ENCODE measurements at places on chromosomes 13 and 19.

DNA sequence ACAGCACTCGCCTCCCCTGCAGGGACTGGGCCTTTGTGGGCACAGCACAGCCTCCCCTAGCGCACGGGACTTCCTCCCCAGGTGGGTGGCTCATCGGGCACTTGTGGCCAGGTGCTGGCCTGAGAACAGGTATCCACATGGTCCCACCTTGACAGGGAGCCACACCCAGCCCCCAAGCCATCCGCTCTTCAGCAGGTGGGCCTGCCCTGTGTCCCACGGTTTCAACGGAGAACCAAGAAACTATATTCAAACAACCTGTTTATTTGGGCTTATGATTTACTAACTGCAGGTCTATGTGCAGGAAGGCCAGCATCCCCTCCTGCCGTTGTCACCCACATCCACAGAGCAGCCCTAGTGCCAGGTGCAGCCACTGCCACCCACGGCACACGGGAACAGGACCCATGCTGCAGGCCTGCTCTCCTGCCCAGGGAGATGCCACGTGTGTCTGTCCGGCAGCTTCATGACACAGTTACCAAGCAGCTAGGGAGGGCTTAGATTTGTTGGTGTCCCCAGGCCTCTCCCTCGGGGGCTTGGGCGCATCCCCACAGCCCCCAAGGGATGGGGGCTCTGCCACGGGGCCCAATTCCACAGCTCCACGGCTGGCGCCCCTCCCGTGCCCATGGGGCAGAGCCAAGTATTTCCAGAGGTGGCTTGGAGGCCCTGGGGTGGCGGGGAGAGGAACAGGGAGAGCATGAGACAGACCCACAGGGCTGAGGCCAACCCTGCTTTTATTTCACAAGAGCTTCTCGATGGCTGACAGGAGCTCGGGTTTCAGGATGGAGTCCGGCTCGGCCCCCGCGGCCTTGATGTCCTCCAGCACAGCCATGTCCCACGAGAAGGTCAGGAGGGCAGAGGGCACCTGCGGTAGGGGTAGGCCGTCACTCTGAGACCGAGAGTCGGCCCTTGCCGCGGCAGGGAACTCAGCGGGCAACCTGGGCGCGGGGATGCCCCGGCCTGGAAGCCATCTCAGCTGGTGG, 12.5 kb downstream of the UBXN6 start:
- H3K27ac ChIP-seq = no peak overlapping the region
- no peak for DNase-seq
- H3K36me3 ChIP-seq = peaks cover 59% of the 10 kb centered on the region
- no peaks in the 10 kb centered on the region for H3K27me3 ChIP-seq

GRCh38 chr19:50906217-50906616, 5.0 kb downstream of the KLK4 start:
- no peak overlapping the region for H3K4me3 ChIP-seq
- no peaks in the 10 kb centered on the region for H3K4me1 ChIP-seq
- no peaks in the 10 kb centered on the region for H3K27me3 ChIP-seq

DNA sequence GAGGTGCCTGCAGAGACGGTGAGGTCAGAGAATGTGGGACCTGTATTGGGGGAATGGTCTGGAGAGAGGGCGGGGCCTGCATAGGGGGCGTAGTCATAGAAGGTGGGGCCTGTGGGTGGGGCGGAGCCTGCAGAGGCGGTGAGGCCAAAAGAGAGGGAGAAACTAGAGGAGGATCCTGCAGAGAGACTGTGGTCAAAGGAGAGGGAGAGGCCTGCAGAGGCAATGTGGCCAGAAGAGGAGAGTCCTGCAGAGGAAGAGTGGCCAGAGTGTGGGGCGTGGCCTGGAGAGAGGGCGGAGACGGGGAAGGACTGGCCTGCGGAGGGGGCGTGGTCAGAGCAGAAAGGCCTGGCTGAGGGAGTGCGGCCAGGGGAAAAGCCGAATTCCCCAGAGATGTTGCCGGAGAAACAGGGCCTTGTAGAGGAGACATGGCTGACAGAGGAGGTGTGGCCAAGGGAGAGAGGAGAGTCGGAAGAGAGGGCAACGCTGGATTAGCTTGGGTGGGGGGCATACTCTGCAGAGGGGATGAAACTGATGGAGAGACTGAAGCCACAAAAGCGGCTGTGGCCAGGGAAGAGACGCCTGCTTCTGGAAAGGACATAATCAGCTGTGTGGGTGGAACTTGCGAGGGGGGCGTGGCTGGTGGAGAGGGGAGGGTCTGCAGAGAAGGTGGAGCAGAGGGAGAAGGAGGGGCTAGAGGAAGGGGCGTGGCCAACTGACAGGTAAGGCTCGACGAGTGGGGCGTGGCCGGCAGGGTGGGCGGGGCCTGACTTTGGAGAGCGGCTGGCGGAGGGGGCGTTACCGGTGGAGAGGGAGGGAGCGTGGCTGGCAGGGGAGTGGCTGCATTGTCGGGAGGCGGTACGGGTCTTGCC, 2.5 kb downstream of the PRR36 start:
- H3K27me3 ChIP-seq = peaks cover 20% of the 10 kb centered on the region
- DNase-seq = peak; percentile 80
- H3K36me3 ChIP-seq = no peaks in the 10 kb centered on the region
- peak overlapping the region; percentile 47 for H3K4me3 ChIP-seq
- H3K4me1 ChIP-seq = peaks cover 15% of the 10 kb centered on the region

DNA sequence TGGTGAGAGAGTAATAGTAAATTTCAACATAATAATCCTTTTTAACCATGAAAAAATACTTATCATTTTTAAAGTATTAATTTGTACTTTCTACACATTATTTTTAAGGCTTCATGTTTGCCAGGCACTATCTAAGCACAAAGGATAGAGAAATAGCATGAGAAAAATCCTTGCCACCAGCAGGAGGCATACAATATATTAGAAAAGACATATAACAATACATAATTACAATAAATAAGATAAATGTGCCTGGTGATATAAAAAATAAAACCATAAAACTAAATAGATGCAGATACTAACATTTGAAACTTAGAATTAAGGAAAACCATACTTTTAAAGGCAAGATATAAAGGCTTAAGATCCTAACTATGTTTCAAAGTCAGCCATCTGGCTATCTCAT, 1256.4 kb downstream of the DIAPH3 start:
- no peak overlapping the region for H3K4me3 ChIP-seq
- no peaks in the 10 kb centered on the region for H3K4me1 ChIP-seq
- no peak for DNase-seq
- no peaks in the 10 kb centered on the region for H3K27me3 ChIP-seq
- no peaks in the 10 kb centered on the region for H3K36me3 ChIP-seq

DNA sequence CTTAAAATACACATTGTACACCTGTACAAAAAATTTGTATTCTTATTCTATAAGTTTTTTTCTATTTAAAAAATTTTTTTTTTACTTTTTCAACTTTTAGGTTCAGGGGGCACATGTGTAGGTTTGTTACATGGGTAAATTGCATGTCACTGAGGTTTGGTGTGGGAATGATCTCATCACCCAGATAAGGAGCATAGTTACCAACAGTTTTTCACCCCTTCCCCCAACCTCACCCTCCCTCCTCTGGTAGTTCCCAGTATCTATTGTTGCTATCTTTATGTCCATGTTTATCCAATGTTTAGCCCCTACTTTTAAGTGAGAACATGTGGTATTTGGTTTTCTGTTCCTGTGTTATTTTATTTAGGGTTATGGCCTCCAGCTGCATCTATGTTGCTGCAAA, 89.9 kb downstream of the CDK8 start:
- no peak overlapping the region for H3K4me3 ChIP-seq
- no peaks in the 10 kb centered on the region for H3K27me3 ChIP-seq
- no peak overlapping the region for H3K27ac ChIP-seq
- H3K36me3 ChIP-seq = no peaks in the 10 kb centered on the region
- DNase-seq = no peak

DNA sequence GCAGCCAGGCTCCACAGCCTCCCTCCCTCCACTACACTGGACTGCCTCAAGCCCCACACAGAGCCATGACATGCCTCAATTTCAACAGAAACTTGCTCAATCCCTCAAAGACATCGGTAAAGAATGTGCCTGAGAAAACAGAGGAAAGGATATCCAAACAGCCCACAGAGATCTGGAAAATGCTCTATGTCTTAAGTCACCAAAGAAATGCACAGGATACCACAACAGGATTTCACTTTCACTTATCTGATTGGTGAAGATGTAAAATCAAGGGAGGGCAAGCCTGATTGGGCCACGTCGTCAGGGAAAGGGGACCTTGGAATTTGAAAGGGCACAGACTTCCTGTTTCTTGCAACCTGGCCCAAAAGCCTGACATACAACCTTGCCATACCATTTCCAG, 14.2 kb downstream of the CACNA1A start:
- H3K4me1 ChIP-seq = no peaks in the 10 kb centered on the region
- DNase-seq = no peak
- H3K27ac ChIP-seq = no peak overlapping the region
- no peaks in the 10 kb centered on the region for H3K36me3 ChIP-seq

DNA sequence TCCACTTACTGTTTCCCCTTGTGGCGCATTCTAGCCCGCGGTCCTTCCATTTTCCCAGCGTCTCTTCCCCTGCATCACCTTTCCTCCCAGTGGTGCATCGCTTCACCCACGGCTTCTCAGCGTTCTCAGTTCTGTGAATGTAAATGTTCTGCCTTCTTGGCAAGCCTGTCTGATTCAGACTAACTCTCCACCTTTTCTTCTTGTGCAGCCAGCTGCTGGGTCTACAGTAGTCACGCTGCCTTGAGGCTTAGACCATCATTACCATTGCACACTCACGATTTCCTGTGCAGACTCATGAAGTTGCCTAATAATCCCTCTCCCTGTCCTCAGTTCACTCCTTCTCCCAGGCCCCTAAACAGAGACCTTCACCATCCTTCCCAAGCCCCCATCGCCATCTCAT, 75.0 kb downstream of the DHRS12 start:
- H3K27me3 ChIP-seq = no peaks in the 10 kb centered on the region
- no peaks in the 10 kb centered on the region for H3K36me3 ChIP-seq
- DNase-seq = no peak
- H3K27ac ChIP-seq = peak overlapping the region; percentile 93

DNA sequence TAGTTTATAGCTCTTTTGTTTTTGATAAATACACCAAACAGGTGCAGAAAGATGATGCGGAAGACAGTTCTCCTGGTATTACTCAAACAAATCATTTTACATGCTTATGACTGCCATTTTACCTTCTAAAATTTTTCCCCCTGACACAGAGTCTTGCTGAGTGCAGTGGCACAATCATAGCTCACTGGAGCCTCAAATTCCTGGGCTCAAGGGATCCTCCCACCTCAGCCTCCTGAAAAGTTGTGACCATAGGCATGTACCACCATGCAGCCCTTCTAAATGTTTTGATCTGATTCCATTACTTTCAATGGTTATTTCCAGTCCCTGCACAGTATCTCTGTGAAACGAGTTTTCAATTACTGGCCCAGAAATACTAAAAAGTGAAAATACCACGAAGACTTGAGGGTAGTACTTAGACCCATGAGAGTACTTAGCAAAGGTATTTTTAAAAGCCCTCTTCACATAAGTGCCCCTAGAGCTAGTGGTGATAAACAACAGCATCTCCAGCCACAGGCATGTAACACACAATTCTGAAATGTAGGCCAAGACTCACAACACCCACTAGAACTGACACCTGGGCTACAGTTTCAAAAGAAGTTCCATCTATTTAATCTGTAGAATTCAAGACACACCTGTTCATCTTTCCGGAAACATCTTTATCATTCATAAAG, 11.3 kb downstream of the HSPH1 start:
- H3K4me1 ChIP-seq = no peaks in the 10 kb centered on the region
- no peaks in the 10 kb centered on the region for H3K27me3 ChIP-seq
- DNase-seq = no peak

DNA sequence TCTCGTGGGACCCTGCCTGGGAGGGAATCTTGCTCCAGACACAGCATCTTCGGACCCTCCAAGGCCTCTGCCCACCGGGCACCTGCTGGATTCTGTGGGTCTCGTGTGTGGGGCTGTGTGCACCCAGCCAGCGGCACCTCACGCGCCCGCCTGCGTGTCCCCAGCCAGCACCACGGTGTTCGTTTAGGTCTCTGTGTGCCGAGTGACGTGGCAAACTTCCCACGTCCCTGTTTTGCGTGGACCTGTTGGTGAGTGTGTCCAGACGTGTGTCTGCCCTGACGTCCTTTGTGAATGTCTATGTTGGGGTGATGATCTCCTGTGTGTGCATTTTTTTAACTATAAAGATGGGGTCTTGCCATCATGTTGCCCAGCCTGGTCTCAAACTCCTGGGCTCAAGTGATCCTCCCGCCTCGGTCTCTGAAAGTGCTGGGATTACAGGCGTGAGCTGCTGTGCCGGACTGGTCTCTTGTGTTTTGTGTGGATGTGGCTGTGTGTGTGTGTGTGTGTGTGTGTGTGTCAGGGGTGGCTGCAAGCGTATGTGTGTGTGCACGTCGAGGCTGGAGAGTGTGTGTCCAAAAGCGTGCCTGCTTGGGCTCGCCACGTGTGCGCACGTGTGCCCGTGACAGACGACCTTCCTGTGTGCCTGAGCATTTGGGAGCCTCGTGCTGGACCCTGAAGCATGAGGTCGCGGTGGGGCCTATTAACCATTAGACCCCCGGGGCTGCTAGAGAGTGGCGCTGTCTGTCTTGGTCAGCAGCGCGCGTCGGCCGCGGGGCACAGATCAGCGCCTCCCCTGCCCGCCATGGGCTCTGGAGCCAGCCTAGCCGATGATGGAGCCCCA, 15.7 kb downstream of the ARID3A start:
- H3K4me1 ChIP-seq = no peaks in the 10 kb centered on the region
- H3K27me3 ChIP-seq = no peaks in the 10 kb centered on the region
- peak overlapping the region; percentile 88 for H3K27ac ChIP-seq

DNA sequence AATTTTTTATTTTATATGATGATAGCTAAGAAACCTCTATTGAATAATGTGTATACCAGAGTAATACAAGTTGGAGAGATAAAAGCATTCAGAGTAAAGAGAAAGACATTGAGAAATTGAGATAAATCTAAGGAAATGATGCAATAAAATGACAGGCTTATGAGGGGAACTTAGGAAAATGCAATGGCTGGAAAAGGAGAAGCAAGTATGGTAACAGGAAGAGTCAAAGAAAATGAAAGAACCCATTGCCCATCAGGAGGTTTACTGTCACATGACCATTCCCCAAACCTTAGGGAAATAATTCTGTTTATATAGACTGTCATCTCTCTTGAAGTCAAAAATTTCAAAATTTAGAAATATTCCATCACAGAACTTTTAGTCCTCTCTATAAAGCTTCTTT, 808.0 kb upstream of the PRR20A start:
- no peak for DNase-seq
- no peak overlapping the region for H3K4me3 ChIP-seq
- H3K4me1 ChIP-seq = no peaks in the 10 kb centered on the region
- H3K27me3 ChIP-seq = no peaks in the 10 kb centered on the region

DNA sequence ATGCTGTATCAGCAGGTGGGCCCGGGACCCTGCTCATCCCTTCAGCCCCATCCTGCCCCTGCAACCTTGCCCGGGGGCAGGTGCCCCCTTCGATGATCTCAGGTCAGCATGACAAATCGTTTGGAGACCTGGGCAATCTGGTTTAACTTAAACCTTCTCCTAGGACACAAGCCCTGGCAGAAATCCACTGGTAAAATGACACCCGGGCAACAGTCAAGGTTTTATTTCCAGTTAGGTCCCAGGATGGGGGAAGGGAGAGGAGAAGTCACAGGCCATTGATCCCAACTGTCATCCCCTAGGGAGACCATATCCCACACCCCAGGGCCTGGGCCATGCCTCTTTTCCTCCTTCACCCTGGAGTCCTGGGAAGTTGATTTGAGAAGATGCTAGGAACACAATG, 1.8 kb upstream of the PLIN5 start:
- no peak overlapping the region for H3K27ac ChIP-seq
